A673 (cell line): ENCODE measurements at places on chromosomes 3 and 15. TPM values are rescaled to one million over a fixed set of nuclear protein-coding genes. Genes with fewer than 3 reads are reported as not detected.

SLC35A5 gene
- 20.4 and 20.8 TPM in 2 replicates for total RNA-seq

ECE2 gene
- not detected in 2 replicates for total RNA-seq

SCN10A gene
- total RNA-seq, result not detected in 2 replicates

UBE2E2 gene
- total RNA-seq, result 0.61 and 2.0 TPM in 2 replicates

GASK1A gene
- total RNA-seq, result 1.4 and 1.9 TPM in 2 replicates

WNT5A gene
- 15.7 and 18.9 TPM in 2 replicates for total RNA-seq

SLMAP gene
- total RNA-seq, result 32.4 and 34.4 TPM in 2 replicates

BLM gene
- total RNA-seq, result 40.0 and 43.6 TPM in 2 replicates

THRB gene
- total RNA-seq, result 0.11 and 0.22 TPM in 2 replicates

LRRC15 gene
- not detected in 2 replicates for total RNA-seq

PCYT1A gene
- 62.3 and 63.2 TPM in 2 replicates for total RNA-seq

GPR62 gene
- not detected in 2 replicates for total RNA-seq

MUSTN1 gene
- total RNA-seq, result 1.5 TPM in 1 of 2 replicates, not detected in the other

WDR82 gene
- total RNA-seq, result 50.1 and 54.3 TPM in 2 replicates

ALDH1A3 gene
- 0.19 and 0.50 TPM in 2 replicates for total RNA-seq

ALS2CL gene
- total RNA-seq, result 0.20 and 0.24 TPM in 2 replicates

GOLGA8T gene
- not detected in 2 replicates for total RNA-seq

LRRC2 gene
- 0.24 and 0.28 TPM in 2 replicates for total RNA-seq

ATP8B4 gene
- total RNA-seq, result 0.30 and 0.66 TPM in 2 replicates

TM4SF1 gene
- total RNA-seq, result 0.28 TPM in 1 of 2 replicates, not detected in the other

SERPINI2 gene
- not detected in 2 replicates for total RNA-seq

GATA2 gene
- total RNA-seq, result 14.2 and 19.4 TPM in 2 replicates

CACNA1D gene
- total RNA-seq, result 0.85 TPM in 1 of 2 replicates, not detected in the other

SNRK gene
- 7.1 and 7.3 TPM in 2 replicates for total RNA-seq

CLDN18 gene
- not detected in 2 replicates for total RNA-seq

PIGZ gene
- 0.68 and 0.69 TPM in 2 replicates for total RNA-seq

ARNT2 gene
- total RNA-seq, result 1.4 and 2.1 TPM in 2 replicates

CCDC54 gene
- total RNA-seq, result not detected in 2 replicates

DUSP7 gene
- total RNA-seq, result 17.2 and 20.1 TPM in 2 replicates

CRABP1 gene
- total RNA-seq, result 57.1 and 61.2 TPM in 2 replicates

NDUFB5 gene
- 96.2 and 109 TPM in 2 replicates for total RNA-seq

ARPIN gene
- 5.6 and 5.9 TPM in 2 replicates for total RNA-seq

RCN2 gene
- total RNA-seq, result 78.6 and 84.5 TPM in 2 replicates

NUP210 gene
- 11.4 and 16.3 TPM in 2 replicates for total RNA-seq

C3orf49 gene
- total RNA-seq, result not detected in 2 replicates

SEMA3F gene
- 3.9 and 7.8 TPM in 2 replicates for total RNA-seq

CISH gene
- total RNA-seq, result 0.86 and 1.6 TPM in 2 replicates

CFAP92 gene
- 0.26 TPM in 1 of 2 replicates, not detected in the other for total RNA-seq

MKRN3 gene
- total RNA-seq, result not detected in 2 replicates
